ENCODE measurements at places on chromosomes 4 and X. TPM values are rescaled to one million over a fixed set of nuclear protein-coding genes. Genes with fewer than 3 reads are reported as not detected.

The OPRPN gene
- not detected for total RNA-seq

The AMOT gene
- total RNA-seq: 27.9 TPM

The SUPT20HL1 gene
- 0.40 TPM for total RNA-seq

The SLC6A14 gene
- 0.11 TPM for total RNA-seq

The SPATA18 gene
- 8.1 TPM for total RNA-seq

The ANXA3 gene
- 144 TPM for total RNA-seq

The CLNK gene
- not detected for total RNA-seq

The PABPC5 gene
- 3.1 TPM for total RNA-seq

The COX18 gene
- 47.4 TPM for total RNA-seq

The BTC gene
- 3.3 TPM for total RNA-seq

The MAGED4 gene
- 7.9 TPM for total RNA-seq

The PPBP gene
- total RNA-seq: not detected

All from prostate gland (tissue), 2 donors.